ENCODE measurements at places on chromosomes 6 and 20.

- DNase-seq, result no peak
Observed at GRCh38 chr20:47985092-47985850, 200.0 kb upstream of the SULF2 start.

GRCh38 chr6:20706238-20706938, 172.1 kb downstream of the CDKAL1 start:
- no peak for DNase-seq

- DNase-seq, result peak; percentile 89
Observed at GRCh38 chr6:80004173-80005072, at the start of gene TTK. Gene TTK (plus strand): TSS chr6:80004649. CDS start chr6:80005844, 1,195 bp downstream.

GRCh38 chr6:136429264-136430065, 120.8 kb downstream of the MAP7 start:
- DNase-seq, result no peak

GRCh38 chr20:53040693-53041589, 68.8 kb downstream of the TSHZ2 start:
- DNase-seq, result no peak

DNA sequence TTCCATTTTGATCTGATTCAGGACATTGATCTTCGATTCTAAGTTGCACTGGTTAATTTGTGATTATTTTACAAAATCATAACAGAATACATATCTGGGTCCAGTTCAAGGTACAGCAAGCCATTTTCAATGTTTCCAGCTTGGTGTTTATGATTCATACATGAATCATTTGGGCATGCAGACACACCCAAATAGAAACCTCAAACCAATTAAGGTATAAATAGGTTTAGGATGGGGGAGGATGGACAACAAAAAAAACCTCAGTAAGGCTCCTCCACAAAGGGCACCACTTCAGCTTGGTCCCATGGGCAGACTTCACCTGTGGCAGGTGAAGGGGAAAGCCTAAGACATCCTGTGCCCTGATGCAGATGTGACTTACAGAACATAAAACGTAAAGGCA, 192.7 kb downstream of the KHDC1L start:
- no peak for DNase-seq

- no peak for DNase-seq
Observed at GRCh38 chr6:44642870-44643522, 255.5 kb downstream of the CDC5L start.

GRCh38 chr6:141029908-141030307, 1102.8 kb upstream of the GJE1 start:
- no peak for DNase-seq

DNA sequence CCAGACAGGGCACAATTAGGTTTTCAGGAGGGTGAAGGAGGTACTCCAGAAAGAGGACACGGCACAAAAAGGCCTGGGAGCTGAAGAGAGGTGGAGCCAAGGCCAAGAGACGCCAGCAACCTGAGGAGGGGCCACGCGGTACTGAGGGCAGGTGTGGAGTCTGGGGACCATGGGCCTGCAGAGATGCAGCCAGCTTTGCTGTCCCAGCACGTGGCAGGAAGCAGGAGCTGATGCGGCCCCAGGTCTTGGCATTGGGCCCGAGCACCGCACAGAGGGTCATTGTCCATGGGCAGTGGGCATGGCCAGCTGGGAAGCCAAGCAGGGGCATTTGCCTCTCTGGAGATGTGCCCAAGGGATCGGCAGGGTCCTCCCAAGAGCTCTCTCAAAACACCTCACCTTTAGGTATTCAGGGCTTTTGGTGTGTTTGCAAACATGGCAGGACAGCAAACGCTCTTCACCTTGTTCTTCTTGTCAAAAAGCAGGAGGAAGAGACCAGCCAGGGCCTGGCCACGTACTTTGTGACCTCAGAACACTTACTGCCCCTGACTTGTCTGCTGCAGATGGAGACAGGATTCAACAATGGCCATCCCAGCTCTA, 1.4 kb upstream of the BPIFB1 start:
- no peak for DNase-seq

- DNase-seq, result no peak
Observed at GRCh38 chr6:71473926-71474325, 185.3 kb downstream of the OGFRL1 start.

DNA sequence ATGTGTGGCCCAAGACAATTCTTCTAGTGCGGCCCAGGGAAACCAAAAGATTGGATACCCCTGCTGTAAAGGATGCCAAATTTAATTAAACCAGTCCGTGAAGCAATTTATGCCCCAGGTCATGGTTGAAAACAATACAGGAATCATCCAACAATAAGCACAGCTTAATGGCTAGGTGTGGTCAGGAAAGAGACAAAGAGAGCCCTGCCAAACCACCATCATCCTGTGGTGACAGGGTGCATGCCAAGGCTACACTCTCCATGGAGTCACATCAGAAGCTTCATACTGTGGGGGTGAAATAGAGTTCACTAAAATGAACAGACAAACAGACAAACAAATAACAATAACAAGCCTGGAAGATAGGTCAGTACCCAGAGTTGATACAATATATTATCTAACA, 62.7 kb downstream of the DZANK1 start:
- DNase-seq, result no peak

DNA sequence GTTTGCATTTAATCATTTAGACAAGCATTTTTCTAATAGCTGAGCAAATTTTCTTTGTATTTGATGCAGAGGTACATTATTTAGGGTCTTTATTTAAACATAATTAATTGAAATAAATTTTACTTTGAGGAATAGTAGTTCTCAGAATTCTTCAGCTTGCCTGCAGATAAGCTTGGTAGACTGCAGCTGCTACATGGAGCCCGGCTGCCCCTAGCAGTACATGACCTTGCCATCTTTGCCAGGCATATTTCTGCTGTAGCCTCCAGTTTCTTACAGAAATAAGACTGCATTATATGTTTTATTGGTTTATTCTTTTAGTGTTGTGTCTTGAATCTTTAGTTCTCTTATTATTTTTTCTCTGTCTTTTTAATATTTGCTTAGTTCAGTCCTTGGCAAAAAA, 396.8 kb downstream of the QKI start:
- no peak for DNase-seq

DNA sequence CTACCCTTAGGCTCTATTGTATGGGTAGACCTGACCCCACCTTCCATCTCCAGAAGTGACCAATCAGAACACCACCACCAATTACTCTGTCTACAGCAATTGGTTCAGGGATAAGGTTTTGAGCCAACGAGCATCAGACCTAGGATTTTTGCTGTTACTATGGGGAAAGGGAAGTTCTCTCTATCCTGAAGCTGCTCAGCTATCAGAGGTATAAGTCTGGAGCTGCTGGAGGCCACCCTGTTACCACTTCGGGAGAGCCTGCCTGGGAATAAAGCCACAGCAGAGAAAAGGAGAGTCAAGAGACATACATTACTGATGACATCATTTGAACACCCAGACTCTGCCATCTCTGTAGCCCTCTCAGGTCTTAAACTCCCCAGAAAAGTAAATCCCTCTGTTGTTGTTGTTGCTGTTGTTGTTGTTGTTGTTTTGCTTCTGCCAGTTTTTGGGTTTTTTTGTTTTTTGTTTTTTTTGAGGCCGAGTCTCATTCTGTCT, 94.5 kb downstream of the PREX1 start:
- no peak for DNase-seq

DNA sequence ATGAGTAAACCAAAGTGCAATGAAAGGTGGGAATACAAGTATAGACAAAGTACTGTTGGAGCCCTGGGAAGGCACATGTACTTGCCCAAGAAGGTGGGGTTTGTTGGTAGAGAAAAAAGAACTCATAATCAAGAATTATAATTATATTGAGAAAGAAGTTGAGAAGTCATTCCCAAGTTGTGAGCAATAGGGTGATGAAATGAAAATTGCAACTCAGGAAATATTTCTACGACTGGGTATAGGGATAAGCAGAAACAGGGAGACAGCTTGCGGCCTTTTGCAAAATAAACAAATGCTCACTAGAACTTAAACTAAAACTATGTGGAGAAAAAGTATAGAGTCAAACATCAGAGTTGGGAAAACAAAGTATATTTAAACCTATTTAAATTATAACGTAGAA, 250.7 kb upstream of the FAM83B start:
- DNase-seq, result no peak

DNA sequence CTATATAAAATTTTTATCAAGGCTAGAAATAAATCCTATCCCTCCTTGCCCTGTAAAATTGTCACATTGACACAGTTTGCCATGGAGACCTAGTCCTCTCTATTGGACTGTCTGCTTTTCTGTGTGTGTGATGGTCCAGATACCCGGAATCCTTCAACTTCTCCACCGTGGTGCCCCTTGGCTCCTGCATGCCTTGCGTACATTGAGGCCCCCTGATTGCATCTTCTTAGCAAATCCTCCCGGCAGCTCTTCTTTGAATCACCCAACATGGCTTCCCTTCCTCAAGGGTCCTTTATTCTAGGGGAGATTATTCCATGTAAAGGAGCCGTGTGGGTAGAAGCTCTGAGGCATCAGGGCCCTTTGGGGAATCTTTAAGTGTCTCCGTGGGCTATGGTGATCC, 219.5 kb downstream of the CDC5L start:
- no peak for DNase-seq

DNA sequence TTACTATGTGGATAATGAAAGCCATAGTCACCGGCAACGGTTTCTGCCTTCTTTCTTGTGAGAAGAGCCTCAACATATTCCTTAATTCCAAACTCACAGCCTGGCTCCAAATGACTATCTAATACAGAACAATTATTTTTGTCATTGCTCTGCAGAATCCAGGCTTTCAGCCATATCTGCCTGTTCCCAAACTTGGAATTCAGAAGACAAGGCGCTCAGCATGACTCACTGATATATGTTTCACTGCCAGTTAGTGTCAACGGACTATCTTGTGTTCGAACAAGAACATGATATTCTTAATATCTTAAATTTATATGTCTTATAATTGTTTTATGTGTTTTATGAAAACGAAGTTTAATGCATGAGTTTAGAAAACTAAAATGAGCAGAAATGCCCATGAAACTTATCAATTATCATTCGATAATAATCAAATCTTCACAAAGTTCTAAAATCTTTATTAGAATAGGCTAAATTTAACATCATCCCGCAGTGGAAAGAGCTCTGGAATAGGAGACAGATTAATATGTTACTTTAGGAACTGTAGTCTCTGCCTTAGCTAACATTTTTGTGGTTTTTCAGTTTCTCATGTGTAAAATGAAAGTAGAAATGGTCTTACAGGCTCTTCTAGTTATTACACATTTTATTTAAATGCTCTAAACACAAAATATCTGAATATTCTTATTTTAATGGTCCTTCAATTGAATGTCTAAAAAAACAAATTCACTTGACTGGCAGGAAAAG, 669.3 kb upstream of the GJE1 start:
- no peak for DNase-seq
